Myometrial cell (primary cell): ENCODE measurements at places on chromosomes 6 and 20. TPM values are rescaled to one million over a fixed set of nuclear protein-coding genes. Genes with fewer than 3 reads are reported as not detected.

Gene PRICKLE4
- not detected in 2 replicates for total RNA-seq

Gene HDAC2
- 42.9 and 57.9 TPM in 2 replicates for total RNA-seq

Gene PHACTR1
- total RNA-seq: not detected in 2 replicates

Gene MEI4
- total RNA-seq: not detected in 2 replicates

Gene MMP24
- total RNA-seq: 0.53 and 0.86 TPM in 2 replicates

Gene MEP1A
- not detected in 2 replicates for total RNA-seq

Gene ULBP3
- total RNA-seq: 10.7 and 13.1 TPM in 2 replicates

Gene MOG
- total RNA-seq: not detected in 2 replicates

Gene HLA-DMA
- total RNA-seq: 0.29 and 4.1 TPM in 2 replicates

Gene SIRPG
- not detected in 2 replicates for total RNA-seq

Gene ERVFRD-1
- total RNA-seq: not detected in 2 replicates

Gene FAM184A
- under 0.01 and 0.18 TPM in 2 replicates for total RNA-seq

Gene SLC22A2
- not detected in 2 replicates for total RNA-seq

Gene ASIP
- total RNA-seq: not detected in 2 replicates

Gene CCN6
- not detected in 2 replicates for total RNA-seq

Gene SEC23B
- total RNA-seq: 56.2 and 69.3 TPM in 2 replicates

Gene CALHM5
- 0.58 and 0.71 TPM in 2 replicates for total RNA-seq

Gene GRM4
- not detected in 2 replicates for total RNA-seq

Gene PPP1R3G
- 1.6 and 2.3 TPM in 2 replicates for total RNA-seq
